T-helper 2 cell (primary cell): ENCODE measurements at places on chromosomes 5 and 9.

- DNase-seq, result no peak
Observed at GRCh38 chr5:149727336-149728035, 2.6 kb upstream of the PPARGC1B start.

DNA sequence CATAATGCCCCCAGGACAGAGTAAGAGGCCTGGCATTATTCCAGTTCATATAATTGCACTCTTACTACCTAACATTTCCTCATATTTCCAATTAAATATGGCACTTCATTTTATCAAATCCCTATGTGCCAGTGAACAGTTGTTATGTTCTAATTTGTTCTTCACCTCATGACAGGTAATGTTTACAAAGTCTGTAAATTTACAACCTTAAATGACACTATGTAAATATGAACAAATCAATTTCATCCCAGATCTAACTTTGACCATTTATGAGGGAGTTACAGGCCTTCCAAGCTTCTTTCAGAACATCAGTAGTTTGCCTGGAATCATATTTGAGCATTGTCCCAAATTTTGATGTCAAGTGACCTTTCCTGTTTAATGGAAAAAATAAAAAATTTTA, 592.6 kb upstream of the CDH6 start:
- DNase-seq, result no peak

DNA sequence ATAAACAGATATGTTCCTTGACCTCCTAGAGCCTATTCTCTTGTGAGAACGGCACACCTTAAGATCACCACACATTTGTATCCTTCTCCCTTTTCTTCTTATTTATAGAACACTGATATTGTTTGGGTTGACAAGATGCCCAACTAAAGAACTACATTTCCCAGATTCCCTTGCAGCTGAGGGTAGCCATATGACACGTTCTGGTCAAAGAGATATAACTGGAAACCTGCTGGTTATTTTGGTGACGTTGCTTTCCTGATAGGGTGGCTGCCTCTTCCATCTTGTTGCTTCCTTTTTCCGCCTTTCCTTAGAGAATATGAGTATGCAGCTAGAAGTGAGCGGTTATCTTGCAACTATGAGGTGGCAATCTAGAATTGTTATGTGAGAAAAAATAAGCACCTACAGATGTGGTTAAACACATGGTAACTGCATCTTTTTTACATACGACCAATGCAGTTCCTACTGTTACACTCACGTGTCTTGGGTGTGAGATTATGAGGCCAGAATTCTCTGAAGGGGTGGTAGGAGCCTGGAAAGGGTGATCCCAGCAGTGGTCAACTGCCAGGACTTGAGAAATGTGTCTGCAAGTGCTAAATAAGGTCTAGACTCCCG, 72.9 kb downstream of the SEC61B start:
- no peak for DNase-seq

GRCh38 chr5:14250748-14251701, 107.9 kb downstream of the TRIO start:
- no peak for DNase-seq

DNA sequence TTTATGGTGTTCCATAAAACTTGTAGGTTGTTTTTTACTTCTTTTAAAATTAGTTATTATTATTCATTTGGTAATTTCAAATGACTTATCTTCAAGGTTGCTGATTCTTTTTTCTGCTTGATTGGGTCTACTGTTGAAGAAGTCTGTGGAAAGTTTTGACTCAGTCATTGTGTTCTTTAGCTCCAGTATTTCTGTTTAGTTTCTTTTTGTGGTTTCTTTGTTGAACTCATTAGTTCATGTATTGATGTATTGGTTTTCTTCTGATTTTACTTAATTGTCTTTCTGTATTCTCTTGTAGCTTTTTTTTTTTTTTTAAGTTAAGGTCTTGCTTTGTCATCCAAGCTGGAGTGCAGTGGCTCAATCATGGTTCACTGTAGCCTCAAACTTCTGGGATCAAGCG, 345.4 kb upstream of the MEF2C start:
- DNase-seq, result no peak

- no peak for DNase-seq
Observed at GRCh38 chr9:105309531-105309931, 65.1 kb downstream of the SLC44A1 start.

DNA sequence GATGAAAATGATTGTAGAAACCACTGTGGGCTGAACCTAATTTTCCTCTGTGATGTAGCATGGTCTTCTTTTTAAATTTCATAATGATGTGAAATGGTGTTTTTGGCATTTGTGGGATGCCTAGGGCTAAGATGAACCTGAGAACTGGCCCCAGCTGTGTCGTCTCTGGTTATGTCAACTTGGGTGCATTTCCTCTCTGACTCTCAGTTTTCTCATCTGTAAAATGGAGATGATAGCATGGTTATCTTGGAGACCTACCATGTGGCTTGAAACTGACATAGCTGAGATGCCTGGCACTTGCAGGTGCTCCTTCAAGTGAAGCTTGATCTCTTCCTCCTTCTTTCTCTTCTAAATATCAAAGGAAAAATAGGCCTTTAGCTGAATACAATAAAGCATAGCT, 77.8 kb downstream of the BOD1 start:
- no peak for DNase-seq

DNA sequence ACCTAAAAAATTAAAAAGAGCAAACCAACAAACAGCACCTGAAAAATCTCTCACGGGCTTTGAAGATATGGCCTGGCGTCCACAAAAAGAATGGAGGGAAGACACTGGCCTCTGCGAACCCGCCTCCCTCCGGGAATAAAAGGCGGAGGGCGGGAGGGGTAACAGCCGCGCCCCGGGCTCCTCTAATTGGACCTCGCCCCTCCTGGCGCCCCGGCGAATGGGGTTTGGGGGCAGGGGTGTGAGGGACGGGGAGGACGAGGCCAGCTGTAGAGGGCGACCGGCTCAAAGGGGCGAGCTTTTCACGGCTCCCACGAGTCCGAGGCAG, 753 bp downstream of the FANCC start:
- DNase-seq, result no peak

DNA sequence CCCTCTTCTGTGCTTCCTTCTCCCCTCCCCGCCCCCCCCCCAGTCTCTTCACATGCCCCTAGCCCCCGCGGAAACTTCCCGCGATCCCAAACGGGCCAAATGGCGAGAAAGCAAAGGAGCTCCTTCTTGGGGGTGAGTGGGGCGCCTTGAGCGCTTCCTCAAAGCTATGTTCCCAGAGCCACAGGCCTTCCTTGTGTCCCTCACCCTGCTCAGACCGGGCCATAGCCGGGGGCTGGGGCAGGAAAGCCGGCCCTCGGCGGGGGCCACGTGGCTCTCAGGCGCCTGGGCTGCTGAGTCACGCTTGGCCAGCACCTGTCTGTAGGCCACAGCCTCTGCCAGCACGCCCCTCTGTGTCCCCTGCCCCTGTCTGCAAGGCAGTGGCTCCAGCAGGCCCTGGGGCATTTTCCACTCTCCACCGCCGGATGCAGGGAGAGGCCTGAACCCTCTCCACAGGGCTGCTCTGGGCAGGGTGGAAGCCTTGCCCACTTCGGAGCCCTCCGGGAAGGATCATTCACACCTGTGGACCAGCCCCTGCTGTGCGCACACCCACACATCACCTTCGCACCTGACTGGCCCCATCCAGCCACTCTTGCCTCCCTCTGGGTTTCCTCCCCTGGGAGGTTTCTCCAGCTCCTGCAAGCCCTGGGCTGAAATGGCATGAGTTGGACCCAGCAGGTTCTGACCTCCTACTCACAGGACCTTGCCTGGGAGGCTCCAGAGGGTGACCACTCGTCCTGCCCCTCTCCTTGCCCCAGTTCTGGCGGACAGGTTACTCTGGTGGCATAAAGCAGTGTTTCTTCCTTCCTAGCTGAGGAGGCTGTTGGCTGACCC, 1.2 kb upstream of the SQSTM1 start:
- DNase-seq, result no peak

GRCh38 chr5:94375801-94376200, 242.6 kb downstream of the KIAA0825 start:
- no peak for DNase-seq

GRCh38 chr9:136765041-136765440, 723 bp upstream of the LCN15 start:
- no peak for DNase-seq
